ENCODE measurements at places on chromosomes 3 and 15.

DNA sequence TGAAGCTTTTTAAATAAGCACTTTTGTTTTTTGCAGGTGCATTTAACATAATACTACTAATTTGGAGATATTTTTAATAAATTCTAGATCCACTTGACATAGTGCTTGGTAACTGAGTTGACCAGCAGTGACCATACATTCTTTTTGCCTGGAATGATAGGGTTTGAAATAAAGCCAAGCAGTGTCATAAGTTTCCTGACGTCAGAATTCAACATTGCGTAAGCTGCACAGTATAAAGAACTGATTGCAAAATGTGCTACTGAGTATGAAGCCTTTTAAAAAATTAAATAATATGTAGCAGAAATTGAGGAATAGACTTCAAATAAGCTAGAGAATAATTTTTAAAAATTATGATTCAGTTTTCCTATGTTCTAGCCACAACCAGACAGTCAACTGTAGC, 454.6 kb upstream of the ARPP21 start:
- no peak for DNase-seq

- DNase-seq = no peak
These were observed 63.4 kb upstream of the CSPG4 start for GRCh38 chr15:75776065-75776423.

DNA sequence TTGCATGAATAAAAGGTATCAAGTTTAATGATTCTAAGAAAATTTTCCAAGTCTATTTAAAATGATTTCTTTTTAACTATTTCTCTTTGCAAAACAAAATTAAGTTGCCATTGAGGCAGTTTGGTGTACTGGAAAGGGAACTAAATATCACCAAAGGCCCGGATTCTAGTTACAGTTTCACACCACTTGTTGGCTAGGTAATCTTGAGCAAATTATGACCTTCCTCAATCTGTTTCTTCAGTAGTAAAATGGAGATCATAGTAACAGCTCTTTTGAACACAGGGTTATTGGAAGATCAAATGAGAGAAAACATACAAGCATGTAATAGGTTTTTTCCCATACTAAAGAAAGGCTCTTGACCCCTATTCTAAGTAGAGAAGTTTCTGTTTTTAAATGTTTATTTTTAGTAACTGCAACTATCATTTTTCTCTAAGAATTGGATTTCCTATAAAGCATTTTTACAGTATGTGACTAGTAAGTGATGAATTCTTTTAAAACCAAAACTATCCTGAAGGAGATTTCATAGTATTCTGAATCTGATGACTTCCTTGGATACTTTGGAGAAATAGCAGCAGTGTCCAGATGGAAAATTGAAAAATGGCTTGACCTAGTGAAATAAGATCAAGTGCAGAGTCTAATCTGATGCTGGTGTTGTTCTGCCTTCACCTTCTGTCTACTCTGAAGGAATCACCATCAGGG, 15.7 kb downstream of the SCAANT1 start:
- DNase-seq = no peak

DNA sequence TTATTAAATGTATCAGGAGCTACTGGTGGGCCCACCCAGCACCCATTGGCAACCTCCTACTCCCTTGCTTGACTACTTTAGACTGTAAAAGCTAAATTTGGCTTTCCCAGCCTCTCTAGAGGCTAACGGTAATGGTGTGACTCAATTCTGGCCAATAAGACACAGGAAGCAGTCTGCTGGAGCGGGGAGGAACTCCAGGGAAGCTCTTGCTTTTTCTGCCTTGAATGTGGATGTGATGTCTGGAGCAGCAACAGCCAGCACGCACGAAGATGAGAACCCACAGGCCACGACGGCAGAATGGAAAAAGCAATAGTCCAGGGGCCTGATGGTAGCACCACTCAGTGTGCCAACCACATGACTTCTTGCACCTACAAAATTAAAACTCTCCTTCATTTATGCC, 39.9 kb downstream of the RAB6B start:
- no peak for DNase-seq

- DNase-seq = peak; percentile 8
These were observed 46.7 kb upstream of the PLAAT1 start for GRCh38 chr3:193194371-193194770.

DNA sequence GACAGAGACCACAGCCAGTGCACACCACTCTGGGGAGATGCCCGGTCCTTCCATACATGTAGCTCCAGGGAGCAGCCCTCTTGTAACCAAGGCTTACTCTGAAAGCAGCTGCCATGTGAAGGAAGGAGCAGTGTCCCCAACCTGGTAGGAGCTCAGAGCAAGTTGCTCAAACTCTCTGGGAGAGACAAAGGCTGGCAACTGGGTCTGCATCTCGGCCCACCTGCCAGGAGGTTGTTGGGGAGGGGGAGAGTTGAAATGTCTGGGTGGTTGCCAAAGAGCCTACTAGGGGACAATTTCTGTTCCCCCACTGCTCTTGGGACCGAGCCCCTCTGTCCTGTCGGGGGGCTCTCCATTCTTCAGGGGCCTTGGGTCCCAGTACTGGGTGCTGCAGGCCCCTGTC, 309.9 kb downstream of the TLE3 start:
- DNase-seq = no peak

- no peak for DNase-seq
These were observed 49.8 kb upstream of the ARL8B start for GRCh38 chr3:5072100-5072816.

GRCh38 chr15:46956881-46957280, 760.4 kb upstream of the SEMA6D start:
- no peak for DNase-seq

Data from muscle of leg (tissue), 16 donors.